ENCODE measurements at places on chromosomes 1 and 21. TPM values are rescaled to one million over a fixed set of nuclear protein-coding genes. Genes with fewer than 3 reads are reported as not detected.

Gene ZNF648
- 0.16 TPM for polyA plus RNA-seq

GRCh38 chr1:2206813-2207487, 12.4 kb upstream of the FAAP20 start:
- DNase-seq, result no peak

- DNase-seq, result no peak
Observed at GRCh38 chr1:76115171-76115570, 40.6 kb downstream of the ST6GALNAC3 start.

Gene PTCH2
- polyA plus RNA-seq, result 10.9 TPM

DNA sequence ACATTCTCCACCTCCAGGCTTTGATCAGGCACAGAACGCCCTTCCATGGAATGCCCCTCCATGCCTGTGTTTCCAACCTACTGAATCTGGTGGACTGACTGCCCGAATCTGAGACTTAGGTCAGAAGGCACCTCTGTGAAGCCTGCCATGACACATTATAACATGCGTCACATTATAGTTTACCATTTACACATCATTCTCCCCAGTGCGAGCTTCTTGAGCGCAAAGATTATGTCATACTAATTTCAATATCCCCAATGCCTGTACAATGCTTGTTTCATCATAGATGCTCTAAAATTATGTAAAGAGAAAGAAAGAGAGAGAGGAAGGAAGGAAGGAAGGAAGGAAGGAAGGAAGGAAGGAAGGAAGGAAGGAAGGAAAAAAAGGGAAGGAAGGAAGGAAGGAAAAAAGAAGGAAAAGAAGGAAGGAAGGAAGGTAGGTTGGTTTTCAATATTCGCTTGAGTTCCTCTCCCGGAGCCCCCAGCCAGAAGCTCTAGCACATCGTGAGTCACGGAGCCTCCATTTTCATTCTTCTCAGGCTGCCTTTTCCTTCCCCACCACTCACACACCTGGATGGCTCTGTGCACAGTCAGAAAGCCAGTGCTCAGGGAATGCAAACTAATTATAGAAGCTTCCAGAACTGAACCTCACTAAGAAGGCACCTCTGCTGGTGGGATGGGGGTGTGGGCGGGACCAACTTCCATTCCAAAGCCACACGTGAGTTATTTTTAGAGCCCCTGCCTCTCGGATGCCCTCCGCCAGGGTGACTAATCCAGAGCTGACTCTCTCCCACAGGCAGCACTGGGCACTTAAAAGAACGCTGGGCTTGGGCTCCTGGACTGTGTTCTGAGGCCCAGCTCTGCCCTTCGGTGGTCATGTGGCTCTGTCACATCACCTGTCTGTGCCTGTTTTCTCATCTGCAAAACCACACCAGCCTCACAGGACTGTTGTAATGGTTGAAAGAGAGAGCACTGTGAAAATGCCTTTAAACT, 27.4 kb downstream of the LAMB3 start:
- DNase-seq, result no peak

GRCh38 chr1:224864006-224864405, 65.5 kb upstream of the DNAH14 start:
- DNase-seq, result no peak

DNA sequence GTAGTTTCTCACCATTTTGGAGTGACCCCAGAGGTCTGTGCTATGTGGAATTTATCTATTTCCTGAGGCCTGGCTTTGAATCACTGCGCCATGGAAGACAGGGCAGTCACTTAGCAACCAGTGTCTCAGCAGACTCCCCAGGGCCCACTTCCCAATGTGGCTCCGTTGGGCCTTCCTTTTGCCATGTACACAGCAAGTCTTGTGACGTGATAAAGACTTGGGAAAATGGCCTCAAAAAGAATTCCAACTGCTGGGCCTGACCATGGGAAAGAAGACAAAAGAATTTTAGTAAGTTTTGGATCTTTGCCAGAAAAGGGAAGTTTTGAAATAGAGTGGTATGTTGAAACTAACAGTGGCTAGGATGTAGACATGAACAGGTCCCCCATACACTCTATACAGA, 36.2 kb downstream of the TLR5 start:
- no peak for DNase-seq

Measured in forelimb muscle (tissue), 1 donor.